ENCODE measurements at places on chromosomes 4 and X.
A peak's percentile ranks its signal among the peaks of the same experiment; 100 is the strongest.

- H3K4me1 ChIP-seq, result no peaks in the 10 kb centered on the region
- H3K27ac ChIP-seq, result no peak overlapping the region
- H3K4me3 ChIP-seq, result no peak overlapping the region
- DNase-seq, result no peak
- H3K27me3 ChIP-seq, result peaks cover 12% of the 10 kb centered on the region
- no peaks in the 10 kb centered on the region for H3K36me3 ChIP-seq
Measured at GRCh38 chrX:23811656-23812055, 28.7 kb downstream of the SAT1 start.

DNA sequence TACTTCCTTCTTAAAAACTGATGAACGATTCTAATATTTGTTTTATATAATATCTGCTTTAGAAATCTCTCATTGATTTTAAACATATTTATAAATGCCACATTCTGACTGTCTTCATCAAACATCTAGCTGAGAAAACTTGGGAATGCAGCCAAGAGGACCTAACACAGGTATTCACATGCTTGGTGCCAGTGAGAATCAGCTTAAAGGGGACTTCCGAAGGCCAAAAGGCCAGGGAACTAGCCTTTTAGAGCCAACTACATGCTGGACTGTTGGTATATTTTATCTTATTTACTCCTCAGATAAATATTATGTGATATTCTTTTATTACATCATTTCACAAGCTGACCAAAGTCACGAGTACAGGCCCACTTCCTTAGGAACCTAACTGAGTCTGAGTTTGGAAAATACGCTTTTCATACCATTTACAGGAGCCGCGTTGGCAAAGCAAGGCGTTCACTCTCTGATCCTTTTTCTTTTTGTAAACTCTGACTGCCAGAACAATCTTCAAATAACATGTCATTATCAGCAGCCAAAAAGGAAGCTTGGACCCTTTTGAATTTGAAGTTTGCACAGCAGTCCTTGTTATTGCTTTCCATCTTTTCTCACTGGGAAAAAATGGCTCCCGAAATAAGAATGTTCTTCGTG lies 41.1 kb upstream of the PDLIM3 start:
- H3K27me3 ChIP-seq, result peaks cover 5% of the 10 kb centered on the region
- H3K27ac ChIP-seq, result no peak overlapping the region
- DNase-seq, result no peak
- H3K4me3 ChIP-seq, result no peak overlapping the region

- H3K4me1 ChIP-seq, result no peaks in the 10 kb centered on the region
- H3K27me3 ChIP-seq, result no peaks in the 10 kb centered on the region
- no peak for DNase-seq
- no peak overlapping the region for H3K4me3 ChIP-seq
Measured at GRCh38 chr4:123997776-123998449, 601.3 kb downstream of the SPRY1 start.

DNA sequence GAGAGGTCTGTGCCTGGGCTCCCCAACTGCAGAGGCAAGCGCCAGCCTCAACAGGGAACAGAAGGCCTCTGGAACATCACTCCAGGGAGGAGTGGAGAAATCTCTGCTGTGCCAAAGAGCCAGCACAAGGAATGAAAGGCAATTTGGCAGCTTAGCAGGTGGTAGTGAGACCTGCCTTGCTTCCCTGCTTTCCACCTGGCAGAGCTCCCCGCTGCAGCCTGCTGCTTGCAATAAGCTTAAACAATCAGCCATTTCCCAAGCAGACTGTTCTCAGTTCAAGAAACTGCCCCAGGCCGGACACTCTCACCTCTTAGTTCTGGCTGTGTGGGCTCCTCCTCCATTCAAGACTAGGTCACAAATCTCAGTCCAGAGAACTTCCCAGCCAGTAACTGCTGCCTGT lies 370.6 kb downstream of the MAGEB5 start:
- no peaks in the 10 kb centered on the region for H3K4me1 ChIP-seq
- no peaks in the 10 kb centered on the region for H3K36me3 ChIP-seq
- DNase-seq, result no peak
- H3K27me3 ChIP-seq, result no peaks in the 10 kb centered on the region
- no peak overlapping the region for H3K27ac ChIP-seq

DNA sequence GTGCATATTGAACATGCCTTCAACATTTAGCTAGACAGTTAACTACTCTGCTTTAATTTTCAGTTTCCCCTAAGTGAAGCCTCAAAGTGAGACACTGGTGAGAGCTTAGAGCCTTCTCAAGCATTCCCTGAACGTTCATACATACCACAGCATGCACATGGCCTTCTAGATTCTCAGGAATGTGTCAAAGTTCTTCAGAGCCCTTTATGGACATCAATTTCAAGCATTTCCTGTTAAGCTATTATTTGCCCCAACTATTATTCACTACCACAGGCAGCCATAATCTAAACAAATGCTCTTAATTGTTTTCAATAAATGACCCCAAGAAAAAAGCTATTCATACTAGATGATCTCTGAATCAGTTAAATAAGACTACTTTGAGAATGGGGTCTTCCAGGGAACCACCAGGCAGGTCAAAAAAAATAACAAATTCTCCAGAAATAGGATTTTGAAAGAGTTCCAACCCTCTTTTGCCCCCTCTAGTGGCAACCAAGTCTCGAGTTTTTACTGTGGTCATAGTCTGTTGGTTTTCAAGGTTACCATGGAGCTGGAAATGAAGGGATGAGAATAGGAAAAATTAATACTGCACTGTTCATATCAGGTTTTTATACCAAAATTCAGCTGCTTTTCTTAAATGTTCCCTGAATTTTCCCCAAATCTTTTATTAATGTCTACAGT lies 235.4 kb downstream of the RAB28 start:
- H3K4me1 ChIP-seq, result no peaks in the 10 kb centered on the region
- peaks cover 1% of the 10 kb centered on the region for H3K36me3 ChIP-seq
- H3K27ac ChIP-seq, result no peak overlapping the region
- H3K27me3 ChIP-seq, result no peaks in the 10 kb centered on the region
- no peak for DNase-seq
- no peak overlapping the region for H3K4me3 ChIP-seq

GRCh38 chrX:45761920-45762319 lies 561.2 kb upstream of the DIPK2B start:
- H3K4me1 ChIP-seq, result peaks cover 68% of the 10 kb centered on the region
- no peaks in the 10 kb centered on the region for H3K27me3 ChIP-seq
- H3K27ac ChIP-seq, result peak overlapping the region; percentile 79
- peaks cover 47% of the 10 kb centered on the region for H3K36me3 ChIP-seq

DNA sequence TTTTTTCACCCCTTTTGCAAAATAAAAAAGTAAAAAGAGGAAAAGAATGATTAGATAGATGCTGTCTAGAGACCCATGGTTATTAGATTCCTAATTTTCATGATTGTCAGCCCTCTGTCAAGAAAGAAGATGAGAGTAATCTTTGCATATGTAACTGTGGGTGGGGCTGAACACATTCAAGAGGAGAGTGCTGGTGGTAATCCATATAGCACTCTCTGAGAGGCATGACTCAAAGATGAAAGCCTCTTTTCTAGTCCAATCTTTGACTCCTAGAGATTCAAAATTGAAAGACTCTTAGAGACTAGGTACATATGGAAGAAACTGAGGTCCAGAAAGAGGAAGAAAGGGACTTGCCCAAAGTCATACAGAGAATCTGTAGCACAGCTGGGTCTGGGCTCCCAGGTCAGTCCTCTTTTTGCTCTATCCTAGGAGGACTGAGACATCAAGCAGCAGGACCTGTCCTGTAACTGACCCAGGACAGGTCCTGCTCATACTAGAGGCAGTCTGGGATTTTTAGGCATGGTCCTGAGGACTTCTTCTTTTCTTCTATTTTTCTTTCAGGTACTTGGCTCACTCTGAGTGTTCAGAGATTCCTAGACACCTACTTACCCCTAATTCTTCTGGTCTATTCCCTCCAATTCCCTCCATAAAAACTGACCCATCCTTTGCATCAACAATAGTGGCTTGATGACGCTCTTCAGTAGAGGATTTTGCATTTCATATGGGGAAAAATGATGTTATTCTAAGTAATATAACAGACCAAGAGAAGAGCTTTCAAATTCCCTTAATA lies 23.8 kb downstream of the VSIG4 start:
- peaks cover 27% of the 10 kb centered on the region for H3K36me3 ChIP-seq
- no peaks in the 10 kb centered on the region for H3K27me3 ChIP-seq
- H3K4me3 ChIP-seq, result peak overlapping the region; percentile 84
- peaks cover 71% of the 10 kb centered on the region for H3K4me1 ChIP-seq
- DNase-seq, result no peak

- peaks cover 3% of the 10 kb centered on the region for H3K27me3 ChIP-seq
- no peaks in the 10 kb centered on the region for H3K4me1 ChIP-seq
- no peak overlapping the region for H3K4me3 ChIP-seq
- DNase-seq, result no peak
- H3K36me3 ChIP-seq, result no peaks in the 10 kb centered on the region
- no peak overlapping the region for H3K27ac ChIP-seq
Measured at GRCh38 chrX:153626863-153627674, 19.9 kb upstream of the DUSP9 start.

DNA sequence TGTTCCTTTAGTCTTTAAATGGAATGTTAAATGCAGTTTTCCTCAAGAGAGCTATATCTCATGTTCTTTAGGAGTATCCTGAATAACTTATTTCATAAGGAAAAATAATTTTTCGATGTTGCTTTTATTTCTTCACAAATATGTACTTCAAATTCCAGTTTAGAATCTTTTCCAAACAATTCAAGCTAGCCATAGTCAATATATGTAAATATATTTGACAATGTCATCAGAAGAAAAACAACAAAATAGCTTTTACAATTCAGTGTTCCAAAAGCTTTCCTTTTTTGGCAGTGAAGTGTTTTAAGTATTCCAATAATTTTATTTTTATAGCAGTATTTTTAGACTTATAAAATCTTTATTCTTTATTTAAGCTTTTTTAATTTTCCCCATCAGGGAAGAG lies 1532.0 kb downstream of the PCDH18 start:
- H3K36me3 ChIP-seq, result no peaks in the 10 kb centered on the region
- no peaks in the 10 kb centered on the region for H3K27me3 ChIP-seq
- no peaks in the 10 kb centered on the region for H3K4me1 ChIP-seq
- no peak overlapping the region for H3K27ac ChIP-seq
- H3K4me3 ChIP-seq, result no peak overlapping the region

DNA sequence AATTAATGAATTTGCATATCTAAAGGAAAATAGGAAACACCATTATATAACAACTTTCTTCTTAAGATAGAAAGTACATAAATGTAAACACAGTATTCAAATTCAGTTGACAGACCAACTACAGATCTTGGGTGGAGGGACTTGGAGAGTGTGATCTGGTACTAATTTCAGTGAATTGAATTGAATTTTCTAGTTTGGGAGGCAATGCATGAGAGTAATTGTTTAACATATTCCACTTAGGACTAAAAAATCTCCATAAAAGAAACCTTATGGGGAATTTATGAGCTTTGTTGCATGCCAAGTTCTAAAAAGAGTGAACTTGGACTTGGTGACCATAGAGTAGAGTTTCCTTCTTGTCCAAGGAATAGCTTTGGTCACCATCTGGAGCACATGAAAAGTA lies 261.1 kb upstream of the TTC29 start:
- no peaks in the 10 kb centered on the region for H3K4me1 ChIP-seq
- no peaks in the 10 kb centered on the region for H3K27me3 ChIP-seq
- H3K36me3 ChIP-seq, result no peaks in the 10 kb centered on the region

GRCh38 chr4:38615847-38616246 lies 48.2 kb upstream of the KLF3 start:
- no peak for DNase-seq
- H3K27me3 ChIP-seq, result peaks cover 7% of the 10 kb centered on the region
- H3K4me1 ChIP-seq, result peaks cover 3% of the 10 kb centered on the region
- no peaks in the 10 kb centered on the region for H3K36me3 ChIP-seq

- H3K4me3 ChIP-seq, result no peak overlapping the region
- no peaks in the 10 kb centered on the region for H3K4me1 ChIP-seq
- no peaks in the 10 kb centered on the region for H3K27me3 ChIP-seq
- H3K36me3 ChIP-seq, result no peaks in the 10 kb centered on the region
- DNase-seq, result no peak
Measured at GRCh38 chr4:30429813-30430761, 290.1 kb upstream of the PCDH7 start.

- H3K27me3 ChIP-seq, result no peaks in the 10 kb centered on the region
- H3K36me3 ChIP-seq, result no peaks in the 10 kb centered on the region
- H3K27ac ChIP-seq, result no peak overlapping the region
Measured at GRCh38 chrX:12443534-12444098, 305.3 kb downstream of the FRMPD4 start.

DNA sequence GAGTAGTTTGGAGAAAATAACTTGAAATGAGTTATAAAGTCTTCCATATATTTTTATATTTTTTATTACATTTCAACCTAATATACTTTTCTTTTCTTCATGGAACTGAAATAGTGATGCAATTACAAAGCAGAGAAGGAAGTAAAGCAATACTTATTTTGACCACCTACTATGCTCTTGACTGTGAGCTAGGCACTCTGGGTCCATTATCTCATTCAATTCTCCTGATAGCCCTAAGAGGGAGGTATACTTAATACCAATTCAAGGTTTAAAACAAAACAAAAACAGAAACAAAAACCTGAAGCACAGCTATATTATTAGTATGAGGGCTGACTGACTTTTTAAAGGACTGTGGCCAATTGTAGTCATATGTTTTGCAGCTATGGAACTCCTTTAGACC lies 193.5 kb downstream of the MAD2L1 start:
- DNase-seq, result no peak
- no peaks in the 10 kb centered on the region for H3K36me3 ChIP-seq
- H3K27ac ChIP-seq, result no peak overlapping the region

GRCh38 chrX:63488546-63489373 lies 137.6 kb upstream of the SPIN4 start:
- DNase-seq, result no peak
- no peaks in the 10 kb centered on the region for H3K36me3 ChIP-seq
- H3K27ac ChIP-seq, result no peak overlapping the region

DNA sequence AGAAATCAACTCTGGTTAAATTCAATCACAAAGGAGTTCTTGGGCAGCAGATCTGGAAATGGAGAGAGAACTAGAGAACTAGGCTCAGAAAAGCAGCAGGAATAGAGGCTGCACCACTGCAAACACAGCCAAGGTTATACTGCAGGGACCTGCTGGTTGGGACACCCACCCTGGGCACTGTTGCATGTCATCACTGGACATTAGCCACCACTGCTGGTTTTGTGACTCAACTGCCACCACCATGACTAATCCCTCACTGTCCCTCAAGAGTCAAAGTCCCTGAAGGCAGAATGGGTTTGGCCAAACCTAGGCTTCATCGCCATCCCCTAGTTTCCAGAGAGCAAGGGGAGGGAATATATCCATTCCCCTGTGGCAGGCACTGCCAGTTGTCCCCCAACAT lies 38.1 kb upstream of the IRAK1 start:
- H3K27ac ChIP-seq, result peak overlapping the region; percentile 24
- H3K36me3 ChIP-seq, result peaks cover 20% of the 10 kb centered on the region
- peaks cover 46% of the 10 kb centered on the region for H3K4me1 ChIP-seq
- DNase-seq, result no peak
- H3K27me3 ChIP-seq, result no peaks in the 10 kb centered on the region

DNA sequence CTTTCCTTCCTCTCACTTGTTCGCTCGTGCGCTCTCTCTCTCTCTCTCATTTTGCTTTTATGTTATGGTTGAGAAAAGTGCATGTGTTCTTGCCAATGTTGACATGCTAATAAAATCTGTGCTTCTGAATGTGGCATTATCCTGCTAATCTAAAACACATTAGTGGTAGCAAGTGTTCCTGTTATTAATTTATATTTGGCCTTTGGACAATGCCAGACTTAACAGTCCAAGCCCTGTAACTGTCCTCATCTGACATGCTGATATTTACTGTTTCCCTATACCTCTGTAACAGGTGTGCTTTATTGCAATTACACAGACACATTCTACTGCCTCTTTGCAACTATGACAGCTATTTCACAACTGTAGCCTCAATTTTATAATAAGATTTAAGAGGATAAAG lies 2.7 kb downstream of the PPARGC1A start:
- no peak for DNase-seq
- H3K36me3 ChIP-seq, result no peaks in the 10 kb centered on the region
- H3K27ac ChIP-seq, result no peak overlapping the region
- H3K4me3 ChIP-seq, result no peak overlapping the region

GRCh38 chrX:18691431-18691830 lies 16.0 kb upstream of the PPEF1 start:
- no peak overlapping the region for H3K4me3 ChIP-seq
- no peaks in the 10 kb centered on the region for H3K27me3 ChIP-seq
- no peaks in the 10 kb centered on the region for H3K4me1 ChIP-seq
- DNase-seq, result no peak
- no peaks in the 10 kb centered on the region for H3K36me3 ChIP-seq
